Activated naive CD8-positive, alpha-beta T cell treated with anti-CD3 and anti-CD28 coated beads, Interleukin-2, amount 10 ng/mL, durations not matched to agents 7 days and 5 days (primary cell): ENCODE measurements at places on chromosomes 5 and 9. TPM values are rescaled to one million over a fixed set of nuclear protein-coding genes. Genes with fewer than 3 reads are reported as not detected.

- no peak for DNase-seq
Measured at GRCh38 chr5:55530669-55531068, 4.1 kb downstream of the PLPP1 start.

DNA sequence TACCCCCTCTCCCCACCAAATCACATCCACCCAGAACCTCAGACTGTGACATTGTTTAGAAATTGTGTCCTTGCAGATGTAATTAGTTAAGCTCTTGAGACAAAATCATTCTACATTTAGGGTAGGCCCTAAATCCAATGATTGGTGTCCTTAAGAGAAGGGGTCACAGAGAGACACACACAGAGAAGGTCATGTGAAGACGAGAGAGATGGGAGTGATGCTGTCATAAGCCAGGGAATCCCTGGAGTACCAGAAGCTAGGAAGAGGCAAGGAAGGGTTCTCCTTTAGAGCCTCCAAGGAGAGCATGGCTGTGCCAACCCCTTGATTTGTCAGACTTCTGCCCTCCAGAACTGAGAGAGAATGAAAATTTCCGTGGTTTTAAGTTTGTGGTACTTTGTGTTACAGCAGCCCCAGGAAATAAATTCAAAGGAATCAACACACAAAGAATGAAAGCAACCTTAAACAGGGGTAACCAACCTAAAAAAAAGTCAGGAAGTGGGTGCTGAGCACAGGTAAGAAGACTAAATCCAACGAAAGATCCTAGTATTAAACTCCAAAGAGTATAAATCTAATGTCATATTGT is 33.6 kb downstream of the TIMD4 start:
- DNase-seq: no peak

- DNase-seq: no peak
Measured at GRCh38 chr5:116340799-116341198, 233.8 kb downstream of the SEMA6A start.

DNA sequence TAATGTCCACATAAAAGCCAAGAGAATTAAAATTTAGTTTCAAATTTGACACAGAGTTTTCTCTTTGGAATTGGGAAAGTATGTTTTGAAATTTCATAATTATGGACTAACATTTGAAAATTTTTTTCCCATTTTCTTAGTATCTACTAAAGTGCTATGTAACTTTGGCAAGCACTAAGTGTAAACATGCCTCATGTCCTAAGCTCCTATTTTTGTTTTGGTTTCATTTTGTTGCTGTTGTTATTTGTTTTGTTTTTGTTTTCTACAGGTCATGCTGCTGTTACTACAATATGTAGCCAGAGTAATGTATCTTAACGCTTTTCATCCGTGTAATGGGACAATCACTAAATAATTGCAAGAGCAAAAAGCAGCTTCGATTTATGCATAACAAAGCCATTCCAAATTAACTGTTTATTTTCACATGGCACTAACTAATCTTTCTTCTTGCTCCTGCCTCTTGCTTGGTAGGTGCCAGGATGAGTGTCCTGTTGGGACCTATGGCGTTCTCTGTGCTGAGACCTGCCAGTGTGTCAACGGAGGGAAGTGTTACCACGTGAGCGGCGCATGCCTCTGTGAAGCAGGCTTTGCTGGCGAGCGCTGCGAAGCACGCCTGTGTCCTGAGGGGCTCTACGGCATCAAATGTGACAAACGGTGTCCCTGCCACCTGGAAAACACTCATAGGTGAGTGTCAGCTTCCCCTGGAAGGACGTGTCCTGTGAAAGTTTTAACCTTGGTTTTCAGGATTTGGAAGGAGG is 107.3 kb upstream of the PRRC1 start:
- no peak for DNase-seq

DNA sequence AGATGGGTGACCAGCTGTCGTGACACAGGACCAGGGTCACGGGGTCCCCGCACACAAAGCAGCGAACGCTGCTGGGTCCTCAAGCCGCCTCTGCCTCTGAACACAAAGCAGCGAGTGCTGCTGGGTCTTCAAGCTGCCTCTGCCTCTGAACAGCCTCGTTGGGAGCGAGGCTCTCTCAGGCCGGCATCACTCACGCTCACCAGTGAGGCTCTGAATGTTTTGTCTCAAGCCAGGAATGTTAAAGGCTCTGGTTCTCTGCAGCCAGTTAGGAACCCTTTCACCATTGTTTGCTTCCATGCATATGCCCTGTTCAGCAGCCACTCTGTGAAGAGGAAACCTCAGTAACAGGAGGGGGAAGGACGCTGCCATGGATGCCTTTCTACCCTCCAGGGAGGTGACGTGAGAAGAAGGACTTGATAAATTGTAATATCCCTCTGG is 82.7 kb upstream of the TAF11L2 start:
- no peak for DNase-seq

DNA sequence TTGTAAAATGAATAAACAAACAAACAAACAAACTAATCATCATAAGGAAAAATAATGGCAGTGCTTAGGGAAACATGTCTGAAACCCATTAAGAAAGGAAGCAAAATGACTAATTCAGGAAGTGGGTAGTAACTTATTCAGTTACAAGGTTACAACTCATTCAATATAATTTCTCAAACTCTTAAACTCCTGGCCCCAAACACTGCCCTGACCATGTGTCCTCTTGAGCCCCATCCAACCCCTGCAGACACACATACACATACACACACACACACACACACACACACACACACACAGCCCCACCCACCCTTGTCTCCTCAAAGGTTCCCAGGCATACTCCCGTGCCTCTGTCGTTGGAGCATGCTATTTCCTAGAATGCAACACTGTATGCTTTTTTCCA is 193.9 kb downstream of the SEC61B start:
- no peak for DNase-seq

DNA sequence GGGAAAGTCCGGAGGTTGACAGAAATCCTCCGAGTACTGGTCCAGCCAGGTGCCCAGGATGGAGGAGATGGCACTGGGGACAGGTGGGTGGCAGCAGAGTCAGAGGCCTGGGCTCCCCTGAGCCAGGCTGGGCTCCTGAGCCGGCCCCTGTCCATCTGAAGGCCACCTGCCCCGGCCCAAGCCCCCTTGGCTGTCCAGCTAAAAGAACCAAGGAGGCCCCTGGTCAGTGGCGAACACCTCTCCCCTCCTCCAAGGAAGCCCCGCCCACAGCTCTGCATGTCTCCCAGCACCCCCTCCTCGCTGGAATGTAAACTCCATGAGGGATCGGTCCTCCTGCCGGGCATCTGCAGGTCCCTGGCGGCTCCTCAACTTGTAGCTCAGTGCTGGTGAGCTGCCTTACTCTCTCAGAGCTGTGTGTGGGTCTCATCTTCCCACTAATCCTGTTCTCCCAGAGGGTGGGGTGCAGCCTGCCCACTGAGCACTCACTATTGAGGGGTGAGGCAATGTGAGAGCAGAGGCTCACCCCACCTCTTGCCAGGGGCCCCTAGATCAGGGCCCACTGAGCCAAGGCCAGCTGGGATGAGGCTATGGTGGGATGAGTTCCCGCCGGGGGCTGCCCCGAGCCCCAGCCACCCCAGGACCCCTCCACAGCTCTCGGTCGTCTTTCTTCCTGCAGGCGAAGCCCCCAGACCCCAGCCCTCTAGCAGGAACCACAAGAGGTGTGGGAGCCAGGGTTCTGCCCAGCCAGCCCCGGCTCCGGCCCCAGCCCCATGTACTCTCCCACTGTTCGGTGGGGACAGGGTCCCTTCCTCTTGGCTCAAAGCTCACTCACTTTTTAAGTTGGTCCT is 12.0 kb downstream of the RALGDS start:
- DNase-seq: no peak

DNA sequence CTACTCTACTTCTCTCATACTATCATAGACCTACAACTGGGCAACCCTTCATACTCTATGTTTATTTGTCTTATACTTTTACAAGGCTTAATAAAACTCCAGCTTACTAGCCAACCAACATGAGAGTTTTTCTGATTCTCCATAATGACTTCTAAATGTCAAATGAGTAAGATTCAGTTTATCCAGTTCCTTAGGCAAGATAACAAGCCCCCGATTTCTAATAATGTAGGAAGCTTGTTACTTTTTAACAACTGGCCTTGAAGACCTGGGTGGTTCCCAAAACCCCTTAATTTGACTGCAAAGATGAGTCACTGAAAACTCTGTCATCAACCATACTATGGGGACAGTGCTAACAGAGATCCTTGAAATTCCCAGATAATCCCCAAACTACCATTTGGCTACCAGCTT is 294.6 kb upstream of the ACTBL2 start:
- no peak for DNase-seq

DNA sequence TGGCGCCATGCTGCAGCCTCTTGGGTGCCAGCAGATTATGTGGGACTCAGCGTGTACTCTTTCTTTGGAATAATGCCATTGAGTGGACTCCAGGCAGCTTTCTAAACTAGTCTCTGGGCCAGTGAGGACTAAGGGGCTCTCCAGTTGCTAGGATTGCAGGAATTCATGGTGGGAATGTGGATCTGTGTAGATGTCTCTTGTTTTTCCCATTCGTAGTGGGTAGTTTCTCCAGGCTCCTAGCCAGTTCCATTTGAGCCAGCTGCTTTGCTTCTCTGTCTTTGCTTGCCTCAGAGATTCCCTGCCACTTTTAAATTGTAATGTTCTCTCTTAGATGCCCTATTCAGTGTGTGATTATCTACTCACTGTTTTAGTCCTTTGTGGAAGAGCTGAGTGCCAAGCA is 42.6 kb downstream of the SLF1 start:
- DNase-seq: no peak

GRCh38 chr5:108763222-108763916 is 15.7 kb downstream of the FER start:
- no peak for DNase-seq

DNA sequence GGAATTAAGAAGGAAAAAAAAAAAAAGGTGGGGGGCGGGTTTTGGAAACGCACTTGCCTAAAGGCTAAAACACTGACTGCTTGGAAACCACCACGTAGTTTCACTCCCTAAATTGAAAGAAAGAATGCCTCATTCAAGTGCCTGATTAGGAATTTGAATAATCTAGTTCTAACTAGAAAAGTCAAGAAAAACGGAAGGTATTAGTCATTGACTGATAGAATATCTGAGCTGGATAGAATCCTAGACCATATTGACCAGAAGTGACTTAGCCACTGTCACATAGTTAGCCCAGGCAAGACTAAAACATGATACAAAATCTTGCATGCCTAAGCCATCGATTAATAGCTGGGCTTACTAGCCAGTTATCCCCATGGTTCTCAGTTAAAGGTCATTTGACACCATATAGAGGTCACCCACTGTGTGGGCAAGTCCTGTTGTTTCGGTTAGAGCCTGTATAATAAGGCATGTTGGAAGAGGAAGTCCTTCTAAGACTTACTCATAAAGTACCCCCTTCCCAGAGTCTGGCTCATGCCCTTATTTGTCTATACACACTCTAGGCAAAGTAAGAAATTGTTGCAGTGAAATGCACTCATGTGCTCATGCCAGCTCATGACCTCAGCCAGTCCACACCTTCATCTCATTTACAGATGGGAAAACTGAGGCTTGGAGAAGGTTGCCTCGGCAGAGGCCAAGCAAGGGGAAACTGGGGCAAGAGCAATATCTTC is 40.2 kb downstream of the SH3RF2 start:
- no peak for DNase-seq

DNA sequence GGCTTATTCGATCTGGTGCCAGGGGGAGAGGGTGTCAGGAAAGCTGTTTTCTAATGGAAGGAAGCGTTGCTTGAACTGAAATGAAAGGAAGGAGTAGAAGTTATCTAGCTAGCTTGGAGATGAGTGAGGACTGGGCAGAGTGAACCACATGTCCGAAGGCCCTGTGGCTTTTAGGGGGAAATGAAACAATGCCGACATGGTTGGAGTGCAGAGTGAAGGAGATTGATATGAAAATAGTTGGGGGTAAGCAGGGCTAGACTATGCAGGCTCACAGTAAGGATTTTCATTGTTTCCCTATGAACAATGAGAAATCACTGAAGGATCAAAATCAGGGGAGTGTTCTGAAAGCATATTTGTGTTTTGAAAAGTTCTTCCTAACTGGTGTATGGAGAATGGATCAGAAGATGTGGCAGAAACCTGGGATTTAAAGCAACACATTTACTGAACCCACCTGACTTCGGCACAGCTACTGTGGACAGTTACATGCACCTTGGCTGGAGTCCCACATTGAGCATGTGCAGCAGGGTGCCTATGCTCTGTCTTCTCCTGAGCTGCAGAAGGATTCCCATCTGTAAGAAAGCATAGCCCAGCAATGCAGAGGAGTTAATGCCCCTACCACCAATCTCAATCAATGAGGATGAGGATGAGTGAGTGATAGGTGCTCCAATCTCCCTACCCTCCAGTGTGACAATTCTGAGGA is 144.4 kb upstream of the TBCA start:
- no peak for DNase-seq

DNA sequence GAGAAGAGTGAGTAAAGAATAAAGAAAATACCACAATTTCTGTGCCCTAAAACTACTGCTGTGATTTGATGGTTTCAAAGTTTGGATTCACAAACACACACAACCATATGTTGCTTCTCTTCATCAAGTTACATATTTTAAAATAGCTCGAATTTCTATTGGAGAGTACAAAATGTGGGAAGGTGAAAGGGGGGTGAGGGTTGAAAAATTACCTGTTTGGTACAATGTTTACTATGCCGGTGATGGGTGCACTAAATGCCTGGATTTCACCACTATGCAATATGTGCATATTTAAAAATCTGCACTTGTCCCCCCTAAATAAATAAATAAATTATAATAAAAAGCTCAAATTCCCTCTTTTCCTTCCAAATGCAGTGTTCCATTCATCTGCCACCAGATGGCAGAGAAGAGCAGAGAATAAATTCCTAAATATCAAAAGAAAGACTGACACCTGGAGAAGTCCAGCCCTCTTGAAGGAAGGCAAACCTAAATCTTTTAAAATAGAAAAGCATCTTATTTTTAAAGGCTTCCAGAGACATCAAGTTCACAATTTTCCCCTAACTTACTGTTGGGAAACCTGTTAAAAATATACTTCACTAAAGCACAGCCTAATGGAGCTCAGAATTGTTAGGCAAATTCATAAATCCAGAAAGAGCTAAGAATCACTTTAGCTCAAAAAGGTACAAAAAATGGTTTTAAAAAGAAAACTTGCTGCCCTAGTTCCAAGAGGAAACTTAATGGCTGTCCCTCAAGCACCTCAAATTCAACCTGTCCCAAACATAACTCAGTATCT is 24.8 kb upstream of the HNRNPA0 start:
- no peak for DNase-seq

GRCh38 chr9:127448112-127448805 is 2.9 kb downstream of the RPL12 start:
- DNase-seq: no peak

GRCh38 chr5:77202145-77202544 is 8.3 kb upstream of the PDE8B start:
- DNase-seq: no peak

- DNase-seq: no peak
Measured at GRCh38 chr5:4015709-4016108, 420.1 kb downstream of the IRX1 start.

Gene SPRY4
- 1.7 TPM for total RNA-seq

Gene C9orf50
- not detected for total RNA-seq

Gene GNA14
- not detected for total RNA-seq

Gene CCDC183
- 2.2 TPM for total RNA-seq

Gene CDX1
- not detected for total RNA-seq

Gene INSYN2B
- not detected for total RNA-seq

Gene FAM151B
- total RNA-seq: 1.0 TPM

Gene HTR4
- total RNA-seq: not detected

Gene FBP2
- not detected for total RNA-seq

Gene SLCO6A1
- total RNA-seq: not detected
